ENCODE measurements at places on chromosomes 5 and 9. TPM values are rescaled to one million over a fixed set of nuclear protein-coding genes. Genes with fewer than 3 reads are reported as not detected.

GRCh38 chr9:133973791-133974630 is 18.1 kb downstream of the VAV2 start:
- peak; percentile 58 for DNase-seq

DNA sequence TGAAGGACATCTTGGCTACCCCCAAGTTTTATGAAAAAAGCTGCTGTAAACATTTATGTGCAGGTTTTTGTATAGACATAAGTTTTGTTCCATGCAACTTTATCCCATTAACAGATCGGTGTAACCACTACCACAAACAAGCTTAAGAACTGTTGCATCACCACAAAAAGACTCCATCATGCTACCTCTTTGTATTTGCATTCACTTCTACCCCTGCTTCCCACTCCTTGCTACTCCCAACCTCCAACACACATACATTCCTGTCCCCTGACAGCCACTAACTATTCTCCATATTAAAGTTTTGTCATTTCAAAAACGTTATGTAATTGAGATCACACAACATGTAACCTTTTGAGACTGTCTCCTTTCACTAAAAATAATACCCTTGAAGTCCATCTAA is 57.8 kb upstream of the LHFPL2 start:
- DNase-seq, result no peak

C5orf34 gene
- 3.8 TPM for total RNA-seq

DNA sequence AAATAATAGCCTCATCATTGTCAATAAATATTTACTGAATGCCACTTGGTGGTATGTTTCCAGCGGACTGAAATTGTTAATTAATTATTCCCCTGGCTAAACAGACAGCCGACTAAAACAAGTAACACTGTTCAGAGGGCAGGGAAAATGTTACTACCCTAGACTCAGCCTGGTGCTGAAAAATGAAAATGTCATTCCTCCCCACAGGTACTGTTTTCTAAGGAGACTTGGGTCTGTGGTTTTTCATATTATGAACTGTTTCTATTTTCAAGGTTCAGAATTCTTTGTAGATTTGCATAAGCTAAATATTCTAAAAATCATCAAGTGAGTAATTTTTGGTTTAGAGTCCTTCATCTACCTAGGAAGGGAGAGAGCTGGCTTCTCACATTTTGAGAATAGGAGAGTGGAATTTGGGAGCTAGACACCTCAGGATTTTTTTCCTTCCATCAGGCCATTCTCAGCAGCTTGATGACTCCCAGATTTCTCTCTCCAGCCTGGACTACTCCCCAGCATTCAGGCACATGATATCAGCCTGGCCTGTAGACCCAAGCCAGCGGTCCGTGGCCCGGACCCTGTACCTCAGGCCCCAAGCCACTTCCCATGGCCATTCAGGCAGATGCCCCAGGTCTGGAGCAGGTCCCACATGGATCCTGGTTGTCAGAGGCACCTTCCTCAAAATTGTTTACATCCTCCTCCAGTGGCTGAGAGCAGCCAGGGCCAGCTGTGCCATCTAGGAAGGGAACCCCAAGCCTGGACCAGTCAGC is 24.4 kb downstream of the BHMT start:
- no peak for DNase-seq

PLPPR1 gene
- total RNA-seq, result not detected

DNA sequence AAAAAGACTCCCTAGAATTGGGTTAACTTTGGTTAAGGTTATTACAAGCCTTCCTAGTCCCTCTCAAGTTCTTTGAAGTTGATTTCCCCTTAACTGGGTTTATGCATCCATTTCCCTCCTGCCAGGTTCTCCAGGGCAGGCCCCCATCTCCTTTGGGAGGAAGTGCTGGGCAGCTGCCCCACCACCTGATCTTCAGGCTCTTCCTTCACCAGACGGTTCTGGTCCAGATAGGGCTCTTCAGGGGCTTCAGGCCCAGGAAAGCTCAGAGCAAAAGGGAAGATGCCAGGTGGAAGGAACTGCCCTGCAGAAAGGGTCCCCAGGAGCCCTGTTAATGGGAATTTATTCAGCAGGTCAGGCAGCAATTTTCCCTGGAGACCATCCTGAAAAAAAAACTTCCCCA is 2.1 kb downstream of the SMIM32 start:
- peak; percentile 60 for DNase-seq

DNA sequence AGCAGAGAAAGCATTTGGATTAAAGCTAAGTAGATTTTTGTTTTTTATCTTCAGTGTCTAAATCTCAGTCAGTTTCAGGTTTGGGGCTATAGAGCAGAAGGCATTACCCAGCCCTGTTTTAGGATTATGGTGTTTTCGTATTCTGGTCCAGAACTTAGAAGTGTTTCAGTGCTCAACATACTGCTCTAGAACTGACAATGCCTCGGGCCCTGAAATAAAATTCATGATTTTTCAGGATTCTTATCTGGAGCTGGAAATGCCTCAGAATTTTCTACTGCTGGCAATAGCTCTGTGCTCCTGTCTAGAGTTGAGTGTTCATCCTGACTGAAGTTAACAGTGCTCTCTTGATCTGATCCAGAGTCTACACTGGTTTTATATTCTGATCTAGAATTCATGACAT is 163.9 kb downstream of the PAPPA start:
- DNase-seq, result no peak

DNA sequence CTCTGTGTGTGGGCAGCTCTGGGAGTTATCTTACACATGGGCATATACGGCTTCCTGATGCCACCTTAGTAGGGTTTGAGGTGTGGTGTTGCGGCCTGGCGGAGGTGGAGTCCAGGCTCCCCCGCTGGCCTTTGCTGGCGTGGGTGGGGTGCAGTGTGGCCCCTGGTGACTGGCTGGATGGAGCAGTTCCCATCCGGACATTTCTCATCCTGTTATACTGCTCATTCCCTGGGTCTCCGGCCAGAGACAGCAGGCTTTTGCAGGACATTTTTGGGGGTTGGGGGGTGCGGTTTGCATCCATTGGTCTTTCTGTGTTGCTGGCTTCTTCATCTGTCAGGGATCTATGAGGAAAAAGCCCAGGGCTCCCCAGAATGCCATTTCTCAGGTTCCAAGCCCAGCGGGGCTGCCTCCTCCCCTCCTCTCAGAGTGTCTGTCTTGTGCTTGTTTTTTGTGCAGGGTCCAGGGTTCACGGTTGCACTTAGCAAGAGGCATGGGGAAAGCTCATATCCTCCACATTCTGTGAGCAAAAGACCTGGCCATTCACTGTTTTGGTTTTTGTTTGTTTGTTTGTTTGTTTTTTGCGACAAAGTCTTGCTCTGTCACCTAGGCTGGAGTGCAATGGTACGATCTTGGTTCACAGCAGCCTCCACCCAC is 22.3 kb downstream of the NDUFS6 start:
- peak; percentile 19 for DNase-seq

DIRAS2 gene
- total RNA-seq, result not detected

DNA sequence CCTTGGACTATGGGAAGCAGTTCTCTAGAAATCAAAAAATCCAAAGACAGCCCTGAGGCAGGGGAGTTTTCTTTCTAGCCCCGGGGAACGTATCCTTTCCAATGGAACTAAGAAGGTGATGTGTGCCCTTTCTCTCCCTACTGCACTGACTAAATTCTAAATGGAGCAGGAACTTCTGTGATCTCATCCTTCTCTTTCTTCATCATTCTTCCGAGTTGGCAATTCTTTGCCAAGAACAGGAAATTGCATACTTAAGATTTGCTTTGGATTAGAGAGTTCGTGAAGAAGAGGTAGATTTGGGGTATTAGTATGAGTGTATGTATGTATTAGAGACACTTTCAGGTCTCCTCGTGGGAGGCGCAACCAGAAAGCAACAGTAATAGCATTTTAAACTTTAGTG is 178.0 kb upstream of the PIK3R1 start:
- no peak for DNase-seq

DNA sequence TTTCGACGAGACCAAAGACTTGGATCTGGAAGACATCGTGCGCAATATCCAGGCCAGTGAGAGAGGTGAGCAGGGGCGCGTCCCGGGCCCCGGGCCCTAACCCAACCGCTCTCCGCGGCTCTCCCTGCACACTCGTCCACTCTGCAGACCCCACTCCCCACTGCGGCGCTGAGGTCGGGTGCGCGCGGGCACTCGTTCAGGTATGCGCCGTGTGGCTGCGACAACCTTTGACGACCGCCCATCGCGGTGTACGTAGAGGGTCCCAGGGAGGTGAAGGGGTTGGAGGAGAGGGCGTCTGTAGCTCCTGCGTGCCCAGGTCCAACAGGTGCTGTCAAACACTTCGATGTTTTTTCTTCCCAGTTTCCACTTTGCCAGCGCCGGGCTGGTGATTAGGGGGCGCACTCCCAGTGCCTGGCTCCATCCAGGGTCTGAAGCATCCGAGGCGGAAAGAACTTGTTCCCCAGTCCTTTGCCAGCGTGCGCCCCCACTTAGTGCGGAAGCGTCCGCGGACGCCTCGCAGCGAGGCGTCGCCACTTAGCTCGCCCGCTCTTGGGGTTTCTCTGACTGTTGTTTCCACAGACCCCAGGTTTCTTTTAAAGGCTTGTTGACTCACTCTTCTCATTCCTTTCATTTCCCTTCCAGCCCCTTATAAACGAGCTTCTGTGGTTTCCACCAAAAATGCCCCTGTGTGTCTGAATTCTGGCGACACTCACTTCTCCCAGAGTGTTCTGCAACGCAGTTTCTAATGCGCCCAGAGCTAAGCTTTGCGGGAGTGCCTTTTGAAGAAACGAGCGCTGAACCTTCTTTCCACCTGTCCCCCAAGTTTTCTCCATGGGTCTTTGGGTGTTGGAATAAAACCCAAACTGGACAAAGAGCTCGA is 1.6 kb downstream of the NPR3 start:
- peak; percentile 81 for DNase-seq

GMCL2 gene
- not detected for total RNA-seq

CARD9 gene
- 5.1 TPM for total RNA-seq

DNA sequence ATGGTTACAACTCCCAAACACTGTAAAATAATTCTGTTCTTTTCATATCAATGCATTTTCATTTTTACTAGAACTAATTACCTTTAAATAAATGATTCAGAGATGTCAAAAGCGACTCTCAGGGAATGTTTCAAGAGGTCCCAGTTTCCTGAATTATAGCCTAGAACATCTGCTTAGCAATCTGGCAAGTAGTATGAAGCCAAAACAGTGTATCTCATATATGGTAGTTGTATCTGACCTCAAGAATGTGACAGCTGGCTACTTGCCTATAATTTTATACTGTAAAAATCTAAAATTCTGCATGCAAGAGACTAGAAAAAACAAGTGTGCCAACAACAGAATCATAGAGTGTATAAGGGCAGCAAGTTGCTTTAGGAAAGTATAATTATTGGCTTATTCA is 187.7 kb upstream of the POU5F2 start:
- DNase-seq, result no peak

GRCh38 chr5:155087036-155087435 is 73.5 kb downstream of the KIF4B start:
- DNase-seq, result no peak

SEMA5A gene
- total RNA-seq, result 42.3 TPM

DNA sequence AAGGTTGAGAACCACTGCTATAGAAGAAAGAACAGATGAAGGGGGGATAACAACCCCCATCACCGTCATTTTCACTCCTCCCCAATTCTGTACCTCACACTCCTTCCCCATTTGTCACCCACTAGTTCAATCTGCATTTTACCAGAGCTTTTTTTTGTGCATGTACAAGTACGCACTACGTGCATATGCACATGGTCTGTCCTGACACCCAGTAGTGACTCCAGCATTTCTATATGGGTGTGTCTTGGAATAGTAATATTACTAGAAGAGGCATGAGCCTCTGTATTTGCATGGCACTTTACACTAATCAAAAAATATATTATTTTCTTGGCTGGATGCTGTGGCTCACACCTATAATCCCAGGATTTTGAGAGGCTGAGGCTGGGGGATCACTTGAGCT is 38.7 kb downstream of the NIM1K start:
- no peak for DNase-seq

- no peak for DNase-seq
Observed at GRCh38 chr9:7549249-7549648, 250.3 kb downstream of the DMAC1 start.

- DNase-seq, result peak; percentile 37
Observed at GRCh38 chr5:81638471-81638870, 112.4 kb downstream of the SSBP2 start.

- peak; percentile 85 for DNase-seq
Observed at GRCh38 chr9:88694625-88695024, 159.6 kb downstream of the NXNL2 start.

- peak; percentile 73 for DNase-seq
Observed at GRCh38 chr5:14834584-14835550, 36.7 kb downstream of the ANKH start.

- DNase-seq, result peak; percentile 35
Observed at GRCh38 chr9:17531642-17532254, 47.1 kb upstream of the SH3GL2 start.

- DNase-seq, result no peak
Observed at GRCh38 chr9:18608371-18608770, 134.4 kb downstream of the ADAMTSL1 start.

DNA sequence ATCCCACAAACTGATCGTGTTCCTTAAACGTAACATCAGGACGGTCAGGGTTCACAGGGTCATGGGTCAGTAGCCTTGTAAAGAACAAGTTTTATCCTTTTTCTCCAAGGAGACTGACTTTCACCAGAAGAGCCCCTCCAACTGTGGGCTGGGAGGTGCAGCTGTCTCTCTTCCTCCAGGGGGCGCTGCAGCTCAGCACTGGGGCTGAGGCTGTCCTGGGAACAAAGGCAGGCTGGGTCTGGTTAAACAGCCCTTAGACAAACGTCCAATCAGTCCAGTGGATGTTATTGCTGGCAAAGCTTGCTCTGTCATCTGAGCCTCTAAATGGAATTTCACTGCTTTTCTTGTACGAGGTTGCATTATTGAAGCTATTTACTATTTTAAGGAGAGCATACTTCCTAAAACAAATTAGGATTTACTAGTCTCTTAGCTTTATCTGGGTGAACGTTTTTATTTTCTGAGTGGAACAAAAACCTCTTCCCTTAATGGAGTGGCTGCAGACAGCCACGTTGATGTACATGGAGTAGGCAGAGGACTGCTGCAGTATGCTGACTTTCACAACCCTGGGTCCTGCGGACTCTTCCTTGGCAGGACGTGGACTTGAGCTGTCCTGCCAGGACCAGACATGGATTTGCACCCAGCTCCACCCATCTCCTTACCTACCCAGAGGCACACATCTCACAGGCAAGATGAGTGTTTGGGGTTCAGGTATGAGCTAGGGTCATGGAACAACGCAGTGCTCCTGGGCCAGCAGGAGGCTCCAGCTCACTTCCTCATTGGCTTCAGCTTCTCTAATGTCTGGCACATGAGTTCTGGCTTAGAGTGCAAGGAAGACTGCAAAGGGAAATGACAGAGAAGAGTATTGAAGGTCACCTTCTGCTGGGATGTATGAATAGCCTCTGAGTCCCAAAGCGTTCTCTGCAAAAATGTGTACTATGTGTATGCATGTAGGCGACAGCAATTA is 7.8 kb downstream of the EXOSC2 start:
- peak; percentile 93 for DNase-seq

Data from osteoblast (primary cell).